CD4-positive, alpha-beta T cell treated with Interleukin-6 at 100 ng/mL for 8 hours (primary cell): ENCODE measurements at places on chromosomes 4 and X.

- no peak for DNase-seq
Observed at GRCh38 chrX:7115557-7115956, 32.0 kb upstream of the STS start.

DNA sequence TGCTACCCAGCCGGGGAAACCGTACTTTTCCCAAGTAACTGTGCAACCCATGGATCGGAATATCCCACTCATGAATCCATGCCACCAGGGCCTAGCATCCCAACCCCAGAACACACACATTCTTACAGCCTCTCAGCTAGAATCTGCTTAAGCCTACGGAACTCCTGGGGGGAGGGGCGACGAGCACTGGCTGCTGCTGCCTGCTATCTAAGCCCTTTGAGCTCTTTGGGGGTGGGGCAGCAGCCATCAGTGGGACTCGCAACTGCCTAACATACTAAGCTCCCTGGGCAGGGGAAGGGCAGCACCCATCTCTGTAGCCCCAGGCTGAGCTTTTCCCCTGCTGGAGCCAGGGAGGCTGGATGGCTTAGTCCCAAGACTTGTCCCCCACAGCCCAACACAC is 28.6 kb downstream of the NUDT10 start:
- no peak for DNase-seq

DNA sequence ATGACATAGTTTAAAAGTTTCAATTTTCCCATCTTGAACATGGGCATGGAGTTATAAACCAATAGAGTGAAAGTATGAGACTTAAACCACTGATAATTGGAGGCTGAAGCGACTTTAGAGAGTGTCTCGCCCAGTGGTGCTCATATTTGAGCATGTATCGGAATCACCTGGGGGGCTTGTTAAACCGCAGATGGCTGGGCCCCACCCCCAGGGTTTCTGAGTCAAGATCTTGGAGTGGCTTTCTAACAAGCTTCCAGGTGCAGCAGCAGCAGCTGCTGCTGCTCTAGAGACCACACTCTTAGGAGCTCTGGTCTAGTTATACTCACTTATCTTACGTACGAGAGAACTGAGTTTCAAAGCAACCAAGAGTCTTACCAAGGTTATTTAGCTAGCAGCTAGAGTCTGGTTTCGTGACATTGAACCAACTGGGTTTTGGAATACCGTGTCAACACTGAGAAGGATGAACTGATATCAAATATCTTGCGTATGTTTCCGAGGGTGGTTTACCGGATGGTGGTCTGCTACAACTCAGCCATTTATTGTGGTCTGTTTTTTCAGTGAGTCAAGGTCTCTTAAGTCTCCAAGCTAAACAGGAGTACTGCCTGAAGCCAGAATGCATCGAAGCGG is 5.9 kb downstream of the PHEX start:
- DNase-seq, result no peak

GRCh38 chr4:16597845-16598596 is 300.4 kb downstream of the LDB2 start:
- DNase-seq, result no peak

- DNase-seq, result no peak
Observed at GRCh38 chrX:11445540-11445939, 152.3 kb downstream of the AMELX start.
